ENCODE measurements at places on chromosomes 2 and 18.

GRCh38 chr2:165825041-165825440 lies 31.0 kb upstream of the GALNT3 start:
- no peak for DNase-seq

GRCh38 chr2:176734868-176735267 lies 465.6 kb downstream of the MTX2 start:
- no peak for DNase-seq

GRCh38 chr2:240932001-240932723 lies 26.0 kb downstream of the CROCC2 start:
- DNase-seq = no peak

- DNase-seq = no peak
These were observed 225.0 kb downstream of the HRH4 start for GRCh38 chr18:24685254-24685959.

DNA sequence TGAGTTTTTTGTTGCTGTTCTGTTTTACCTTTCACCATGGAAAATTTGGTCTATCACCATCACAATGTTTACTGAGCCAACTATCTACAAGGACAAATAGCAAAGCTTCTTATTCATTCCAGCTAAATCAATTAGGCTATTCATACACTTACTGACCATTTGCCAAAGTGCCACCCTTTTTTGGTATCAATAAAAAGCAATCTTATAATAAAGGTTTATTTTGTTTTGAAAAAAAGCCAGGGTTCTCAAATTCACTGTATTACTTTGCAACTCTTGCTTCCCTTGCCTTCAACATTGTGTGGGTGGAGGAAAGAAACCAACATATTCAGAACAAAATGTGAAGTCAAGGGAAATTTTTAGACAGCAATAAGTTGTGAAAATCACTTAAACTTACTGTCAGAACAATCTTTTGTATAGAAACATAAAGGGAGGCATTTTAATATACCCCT lies 15.3 kb downstream of the PELI1 start:
- no peak for DNase-seq

- DNase-seq = no peak
These were observed 264.2 kb downstream of the RPRM start for GRCh38 chr2:153214337-153214736.

- DNase-seq = no peak
These were observed 13.7 kb downstream of the CYB5A start for GRCh38 chr18:74278058-74278457.

GRCh38 chr2:57408587-57408986 lies 638.0 kb upstream of the VRK2 start:
- no peak for DNase-seq

Data from EH (cell line).